ENCODE measurements at places on chromosomes 5 and 9.

- no peak for DNase-seq
These were observed 33.0 kb downstream of the FRMPD1 start for GRCh38 chr9:37683531-37684371.

DNA sequence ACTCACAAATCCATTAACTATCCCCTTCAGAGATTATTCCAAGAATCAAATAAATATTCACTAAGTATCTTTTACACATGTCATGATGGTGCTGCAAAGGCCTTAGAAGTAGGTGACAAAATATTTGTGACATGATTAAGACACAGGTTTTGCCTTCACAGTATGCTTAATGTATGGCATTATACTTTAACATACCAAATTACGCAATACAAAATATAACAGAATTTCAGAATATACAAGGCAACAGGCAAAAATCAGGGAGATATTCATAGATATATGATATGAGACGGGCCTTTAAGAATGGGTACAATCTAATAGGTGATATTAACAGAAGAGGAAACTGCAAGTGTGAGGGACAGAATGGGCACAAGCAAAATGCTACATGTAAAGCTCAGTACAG is 41.6 kb downstream of the CAAP1 start:
- DNase-seq: no peak

DNA sequence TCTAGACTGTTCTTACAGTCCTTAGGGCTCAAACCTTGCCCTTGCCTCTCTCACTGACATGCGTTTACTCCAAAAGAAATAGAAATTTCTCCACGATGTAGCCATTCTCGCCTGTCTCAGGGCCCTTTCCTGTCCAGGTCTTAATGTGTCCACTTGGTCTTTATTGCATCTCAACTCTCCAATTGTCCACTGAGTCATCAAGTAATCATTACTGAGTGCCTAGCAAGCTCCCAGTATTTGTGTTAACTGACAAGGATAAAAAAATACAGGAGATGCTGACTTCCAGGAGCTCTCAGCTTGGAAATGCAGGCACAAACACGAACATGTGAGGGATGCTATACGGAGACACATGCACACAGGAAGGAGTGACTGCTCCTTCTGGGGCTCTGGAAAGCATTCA is 147.3 kb downstream of the ARSB start:
- no peak for DNase-seq

DNA sequence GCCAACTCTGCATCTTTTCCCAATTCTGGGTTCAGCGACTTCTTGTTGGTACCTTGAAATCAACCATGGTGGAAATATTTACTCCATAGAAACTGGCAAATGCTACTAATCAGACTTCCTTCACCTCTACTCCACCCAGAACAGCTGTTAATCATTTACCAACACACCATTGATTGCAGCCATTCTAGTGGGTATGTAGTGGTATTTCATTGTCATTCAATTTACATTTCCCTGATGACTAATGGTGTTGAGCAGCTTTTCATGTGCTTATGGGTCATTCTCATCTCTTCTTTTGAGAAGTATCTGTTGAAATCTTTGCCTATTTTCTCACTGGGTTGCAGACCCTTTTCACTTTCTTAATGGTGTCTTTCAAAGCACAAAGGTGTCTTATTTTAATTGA is 122.4 kb upstream of the MSX2 start:
- DNase-seq: no peak

GRCh38 chr5:122611406-122611805 is 163.5 kb upstream of the SNX2 start:
- DNase-seq: no peak

DNA sequence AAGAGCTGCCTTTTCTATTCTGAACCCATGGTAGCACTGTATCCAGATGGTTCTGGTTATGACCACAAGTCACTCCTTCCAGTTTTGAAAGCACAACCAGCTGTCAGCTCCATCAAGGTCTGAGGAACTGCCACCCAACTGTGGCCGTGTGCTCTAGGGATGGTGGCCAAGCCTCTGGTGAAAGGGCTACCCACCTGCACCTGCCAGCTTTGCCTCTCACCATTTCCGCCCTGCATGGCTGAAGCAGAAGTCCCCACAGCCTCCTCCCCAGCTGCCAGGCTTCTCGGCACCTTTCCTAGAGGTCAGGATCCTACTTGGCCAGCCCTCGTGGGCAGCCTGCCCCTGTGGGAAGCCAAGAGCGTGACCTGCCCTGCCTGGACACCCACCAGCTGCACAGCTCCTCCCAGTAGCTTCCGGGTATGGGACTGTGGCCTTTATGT is 16.8 kb downstream of the SEMA5A start:
- no peak for DNase-seq

DNA sequence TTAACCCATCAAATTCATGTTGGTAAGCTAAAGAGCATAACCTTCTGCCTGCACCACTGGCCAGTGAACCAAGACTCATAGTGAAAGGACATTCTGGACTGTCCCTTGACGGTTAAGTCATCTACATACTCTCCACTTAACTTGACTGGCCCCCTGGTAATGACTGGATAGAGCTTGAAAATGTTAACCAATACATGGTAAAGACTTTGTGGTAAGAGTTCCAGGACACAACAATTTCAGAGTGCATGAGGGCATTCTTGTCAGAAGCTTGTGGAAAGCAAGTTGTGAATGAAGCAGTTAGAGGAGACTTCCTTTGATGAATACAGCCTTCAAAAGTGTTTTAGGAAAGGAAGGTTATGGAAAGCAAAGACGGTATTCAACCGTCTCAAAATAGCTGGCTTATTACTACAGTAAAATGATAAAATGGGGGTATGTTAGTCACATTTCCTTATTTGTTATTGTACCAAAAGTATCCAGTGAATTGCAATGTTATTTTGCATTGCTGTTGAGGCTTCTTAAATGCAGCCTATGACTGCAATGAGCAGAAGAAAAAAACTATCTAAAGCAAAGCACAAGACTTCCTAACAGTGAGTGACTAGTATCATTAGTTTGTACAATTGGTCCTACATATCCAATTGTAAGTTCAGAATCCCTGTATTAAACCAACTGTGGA is 47.2 kb upstream of the DAB2 start:
- DNase-seq: no peak

DNA sequence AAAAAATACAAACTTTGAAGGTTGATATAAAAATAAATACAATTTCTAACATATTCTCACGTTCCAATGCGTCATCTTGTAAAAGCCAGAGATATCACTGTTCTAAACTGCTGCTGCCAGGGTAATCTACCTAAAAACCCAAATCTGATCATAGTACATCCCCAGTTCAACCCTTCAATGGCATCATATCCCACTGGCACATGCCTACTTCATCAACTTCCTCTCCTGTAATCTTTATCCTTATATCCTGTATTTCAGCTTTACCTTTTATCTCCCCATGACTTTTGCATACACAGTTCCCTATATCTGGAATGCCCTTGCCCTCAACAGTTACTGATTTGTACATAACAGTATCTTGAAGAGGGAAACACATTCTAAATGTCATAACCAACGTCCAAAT is 7.5 kb downstream of the DENND1A start:
- no peak for DNase-seq

- DNase-seq: no peak
These were observed 140.1 kb upstream of the GRIA1 start for GRCh38 chr5:153350175-153350883.

DNA sequence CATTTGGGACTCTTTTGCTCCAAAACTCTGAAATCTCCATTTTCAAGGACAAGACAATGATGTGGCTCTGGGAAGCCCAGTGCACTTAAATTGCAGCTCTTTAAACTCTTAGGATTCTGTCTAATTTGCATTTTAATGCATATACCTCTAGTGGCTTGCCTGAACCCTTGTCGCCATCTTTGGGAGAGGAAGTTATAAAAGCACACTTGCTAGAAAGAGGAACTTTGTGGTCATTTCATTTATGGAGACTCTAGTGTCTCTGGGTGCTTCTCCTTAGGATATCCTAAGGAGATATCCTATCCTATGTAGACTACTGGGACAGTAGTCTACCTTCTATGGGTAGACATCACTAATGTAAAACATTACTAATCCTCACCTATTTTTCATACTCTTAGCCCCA is 77.3 kb upstream of the SLC1A3 start:
- no peak for DNase-seq

- no peak for DNase-seq
These were observed 25.9 kb downstream of the MAT2B start for GRCh38 chr5:163531272-163531671.

DNA sequence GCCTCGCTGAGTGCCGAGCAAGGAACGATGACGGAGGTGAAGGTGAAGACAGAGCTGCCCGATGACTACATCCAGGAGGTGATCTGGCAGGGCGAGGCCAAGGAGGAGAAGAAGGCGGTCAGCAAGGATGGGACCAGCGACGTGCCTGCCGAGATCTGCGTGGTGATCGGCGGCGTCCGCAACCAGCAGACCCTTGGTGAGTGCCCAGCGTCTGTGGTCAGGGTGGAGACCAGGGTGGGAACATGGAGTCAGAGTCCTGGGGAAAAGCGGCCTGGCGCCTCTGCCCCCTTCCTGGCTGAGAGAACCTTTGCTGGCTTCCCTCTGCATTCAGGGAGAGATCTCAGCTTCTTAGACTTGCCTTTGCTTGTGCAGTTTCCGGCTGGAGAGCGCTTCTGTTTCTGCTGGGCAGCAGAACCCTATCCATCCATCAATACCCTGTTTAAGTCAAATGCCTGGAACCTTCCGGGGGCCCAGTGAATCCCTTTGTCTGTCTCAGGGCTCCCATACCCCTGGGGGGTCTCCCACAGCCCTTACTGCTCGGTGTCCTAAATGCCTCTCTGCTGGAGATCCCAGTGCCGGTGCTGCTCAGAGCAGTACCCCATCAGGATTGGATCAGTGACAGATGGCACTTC is 89.6 kb downstream of the AMBP start:
- no peak for DNase-seq

- no peak for DNase-seq
These were observed 283.0 kb upstream of the ITGA1 start for GRCh38 chr5:52504584-52505240.

DNA sequence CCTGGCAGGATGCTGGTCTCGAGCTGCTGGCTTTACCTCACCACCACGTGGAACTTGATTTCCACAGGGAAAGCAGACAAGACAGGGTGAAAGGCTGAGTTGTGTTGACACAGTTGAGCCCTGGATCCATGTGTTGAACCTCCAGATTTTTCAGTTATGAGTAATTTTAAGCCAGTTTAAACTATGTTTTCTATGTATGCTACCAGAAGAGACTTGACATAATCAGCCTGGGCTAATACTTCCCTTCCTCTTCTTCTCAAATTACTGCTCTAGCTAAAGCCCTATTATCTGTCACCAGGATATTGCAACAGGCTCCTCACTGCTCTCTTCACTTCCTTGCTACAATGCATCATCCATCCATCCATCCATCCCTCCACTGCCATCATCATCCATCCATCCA is 12.0 kb upstream of the PHYKPL start:
- no peak for DNase-seq

- no peak for DNase-seq
These were observed 1019.0 kb downstream of the CDH18 start for GRCh38 chr5:18968966-18969365.

Data from stimulated activated CD8-positive, alpha-beta memory T cell treated with anti-CD3 and anti-CD28 coated beads, Interleukin-12 subunit alpha, Interleukin-12 subunit beta, amount 100 ng/mL, for 4 hours (primary cell).